ENCODE measurements at places on chromosomes 5 and 9.
A peak's percentile ranks its signal among the peaks of the same experiment; 100 is the strongest.

- DNase-seq, result no peak
Measured at GRCh38 chr5:132437604-132438266, 52.8 kb downstream of the IRF1 start.

DNA sequence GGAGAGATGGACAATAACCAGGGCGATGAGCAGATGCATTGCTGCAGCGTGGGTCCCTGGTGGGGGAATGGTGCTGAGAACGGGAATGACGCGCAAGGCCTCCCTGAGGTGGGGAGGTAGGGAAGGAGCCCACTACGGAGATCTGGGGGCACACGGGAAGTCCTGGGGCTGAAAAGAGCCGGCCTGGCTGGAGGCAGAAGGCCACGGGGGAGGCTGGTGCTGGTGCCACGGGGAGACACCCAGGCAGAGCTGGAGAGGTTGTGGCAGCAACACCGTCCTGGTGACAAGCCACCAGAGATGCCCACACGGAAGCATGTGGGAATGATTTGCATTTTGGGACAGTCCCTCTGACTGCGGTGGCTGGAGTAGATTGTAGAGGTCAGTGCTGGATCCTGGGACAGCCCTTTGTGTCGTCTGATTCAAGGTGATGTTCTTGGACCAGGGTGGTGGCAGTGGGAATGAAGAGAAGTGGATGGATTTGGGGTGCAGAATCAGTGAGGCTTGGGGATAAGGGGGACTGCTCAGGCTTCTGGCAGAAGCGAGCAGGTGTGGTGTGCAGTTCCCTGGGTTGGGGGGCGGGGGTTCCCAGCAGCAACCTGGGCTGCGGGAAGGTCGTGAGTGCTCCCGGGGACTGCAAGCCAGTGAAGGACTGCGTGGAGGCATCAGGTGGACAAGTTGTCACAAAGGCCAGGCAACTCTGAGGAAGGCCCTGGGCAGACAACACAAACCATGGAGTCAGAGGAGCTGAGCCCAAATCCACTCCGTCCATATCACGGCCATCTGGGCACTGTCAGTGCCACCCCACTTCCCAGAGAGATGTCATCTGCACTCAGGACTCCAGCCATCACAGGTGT, 25.2 kb upstream of the CNOT6 start:
- DNase-seq, result no peak

DNA sequence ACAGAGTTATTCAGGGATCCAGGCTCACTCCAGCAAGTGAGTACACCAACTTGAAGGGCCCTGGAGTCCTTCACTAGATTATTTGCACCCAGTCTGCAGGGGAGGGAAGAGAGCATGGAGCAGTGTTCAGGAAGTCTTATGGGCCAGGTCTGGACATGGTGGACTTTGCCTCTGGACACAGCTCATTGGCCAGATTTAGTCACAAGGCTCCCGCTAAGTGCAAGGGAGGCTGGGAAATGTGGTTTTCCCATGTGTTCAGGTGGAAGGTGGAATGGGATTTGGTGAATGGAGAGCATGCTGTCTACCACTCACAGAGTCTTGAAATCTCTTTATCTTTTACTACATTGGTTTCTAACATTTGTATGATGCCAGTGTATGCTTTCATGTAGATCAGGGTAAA, 200.5 kb downstream of the GNA14 start:
- no peak for DNase-seq

DNA sequence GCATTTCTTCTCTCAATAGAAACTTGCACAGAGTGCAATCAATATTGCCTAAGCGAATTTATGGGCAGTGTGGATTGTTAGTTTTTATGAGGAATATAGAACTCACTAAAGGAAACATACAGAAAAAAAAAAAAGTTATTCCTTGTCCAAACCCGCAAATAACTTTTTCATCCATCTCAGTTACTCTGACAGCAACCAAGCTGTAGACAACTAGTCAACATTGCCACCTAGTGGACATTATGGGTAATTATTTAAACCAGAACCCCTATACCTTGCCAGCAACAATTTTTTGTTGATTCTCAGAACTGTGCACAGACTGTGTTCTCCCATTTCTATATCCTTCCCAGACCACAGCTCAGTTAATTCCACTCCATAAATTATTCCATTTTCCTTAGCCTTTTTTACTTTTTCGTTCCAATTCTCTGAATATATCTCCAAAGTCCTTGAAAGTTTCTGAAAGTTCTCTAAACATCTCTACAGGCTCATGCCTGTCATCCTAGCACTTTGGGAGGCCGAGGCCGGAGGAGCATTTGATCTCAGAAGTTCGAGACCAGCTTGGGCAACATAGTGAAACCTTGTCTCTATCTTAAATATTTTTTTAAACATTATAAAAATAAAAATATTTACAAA, 2.6 kb upstream of the AFAP1L1 start:
- no peak for DNase-seq

GRCh38 chr9:84000186-84000585, 19.6 kb downstream of the RMI1 start:
- no peak for DNase-seq

- DNase-seq, result no peak
Measured at GRCh38 chr5:93120051-93120450, 461.0 kb downstream of the NR2F1-AS1 start.

GRCh38 chr9:16720386-16720785, 150.1 kb downstream of the BNC2 start:
- no peak for DNase-seq

- no peak for DNase-seq
Measured at GRCh38 chr5:141783947-141784296, 94.3 kb downstream of the PCDH1 start.

- DNase-seq, result no peak
Measured at GRCh38 chr5:58738336-58738735, 155.5 kb downstream of the RAB3C start.

- no peak for DNase-seq
Measured at GRCh38 chr5:72018143-72018803, 89.0 kb upstream of the MAP1B start.

GRCh38 chr5:123125962-123126732, 37.1 kb downstream of the PRDM6 start:
- no peak for DNase-seq

GRCh38 chr5:39218482-39219402, 621 bp downstream of the FYB1 start:
- no peak for DNase-seq

- DNase-seq, result no peak
Measured at GRCh38 chr5:42898760-42899159, 87.1 kb upstream of the SELENOP start.

DNA sequence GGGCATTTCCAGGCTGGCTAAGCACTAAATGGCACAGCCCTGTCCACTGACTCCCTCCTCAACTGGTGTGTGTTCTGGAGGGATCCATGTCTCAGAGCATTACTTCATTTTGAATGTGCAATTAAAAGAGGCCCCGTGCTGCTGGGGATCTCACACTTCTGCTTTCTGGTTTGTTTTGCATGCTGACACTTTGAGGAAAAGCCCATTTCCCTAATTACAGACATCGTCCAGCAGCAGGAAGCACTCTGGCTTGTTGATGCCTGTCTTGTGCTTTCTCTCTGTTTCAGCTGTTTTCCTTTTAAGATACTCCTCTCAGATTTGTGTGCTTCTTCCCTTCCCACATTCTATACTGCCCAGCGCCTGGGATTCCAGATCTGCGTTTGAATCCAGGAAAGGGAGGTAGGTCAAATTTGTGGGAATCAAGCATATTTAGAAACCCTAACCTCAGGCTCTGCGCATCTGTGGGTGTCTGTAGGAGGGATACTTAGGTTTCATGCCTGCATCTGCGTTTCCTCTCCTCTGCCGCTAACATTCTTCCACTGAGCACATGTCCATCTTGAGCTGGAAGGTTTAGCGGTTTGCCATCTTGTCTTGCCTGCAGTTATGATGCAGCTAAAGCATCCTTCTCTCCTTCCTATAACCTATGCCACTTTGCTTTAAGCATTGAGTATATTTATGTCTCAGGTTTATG, 25.7 kb downstream of the SYK start:
- no peak for DNase-seq

DNA sequence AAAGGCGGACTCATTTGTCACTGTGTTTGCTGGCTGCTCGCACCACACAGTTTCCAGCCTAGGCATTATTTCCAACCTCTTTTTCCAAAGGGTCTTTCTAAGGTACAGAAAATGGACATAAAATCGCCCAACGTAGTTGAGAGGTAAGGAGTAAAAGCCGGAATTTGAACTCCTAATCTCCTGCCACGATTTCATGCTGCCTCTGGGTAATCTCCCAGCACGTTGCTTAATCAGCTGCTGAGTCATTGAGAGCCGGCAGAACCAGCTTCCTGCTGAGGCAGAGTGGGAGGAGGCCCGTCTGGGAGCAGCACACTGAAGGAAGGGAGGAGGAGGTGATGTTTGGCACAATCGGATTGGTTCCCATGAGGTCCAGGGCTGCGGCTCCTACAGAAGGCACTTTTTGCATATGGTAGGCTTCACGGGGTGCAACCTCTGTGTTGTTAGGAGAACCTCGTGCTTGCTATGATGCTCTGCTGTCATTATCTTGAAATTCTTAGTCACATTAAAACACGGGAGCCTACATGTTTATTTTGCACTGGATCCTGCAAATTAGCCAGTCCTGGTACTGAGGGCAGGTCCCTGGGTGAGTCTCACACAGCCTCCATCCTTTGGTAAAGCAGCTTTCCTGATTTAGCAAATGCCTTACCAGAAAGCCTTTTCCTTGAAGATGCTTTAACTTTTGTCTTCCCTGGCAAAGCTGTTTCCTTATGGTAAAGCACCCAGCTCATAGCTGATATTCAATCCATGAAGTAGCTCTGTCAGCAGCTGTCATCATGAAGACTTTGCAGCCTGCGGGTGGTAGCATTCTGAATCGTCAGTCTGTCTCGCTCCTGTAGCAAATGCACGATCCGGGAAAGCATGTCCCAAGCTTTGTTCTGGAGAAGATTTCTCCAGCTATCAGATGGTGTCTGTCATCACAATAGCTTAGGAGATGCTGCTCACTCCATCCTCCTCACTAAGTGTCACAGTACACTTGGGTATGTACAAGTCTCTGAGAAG, 191.6 kb upstream of the MSX2 start:
- DNase-seq, result no peak

GRCh38 chr5:138467711-138468132, 2.4 kb downstream of the EGR1 start:
- peak; percentile 45 for DNase-seq

GRCh38 chr9:127612939-127613582, 984 bp downstream of the STXBP1 start:
- DNase-seq, result peak; percentile 60

GRCh38 chr9:79224672-79225433, 346.9 kb upstream of the TLE4 start:
- no peak for DNase-seq

DNA sequence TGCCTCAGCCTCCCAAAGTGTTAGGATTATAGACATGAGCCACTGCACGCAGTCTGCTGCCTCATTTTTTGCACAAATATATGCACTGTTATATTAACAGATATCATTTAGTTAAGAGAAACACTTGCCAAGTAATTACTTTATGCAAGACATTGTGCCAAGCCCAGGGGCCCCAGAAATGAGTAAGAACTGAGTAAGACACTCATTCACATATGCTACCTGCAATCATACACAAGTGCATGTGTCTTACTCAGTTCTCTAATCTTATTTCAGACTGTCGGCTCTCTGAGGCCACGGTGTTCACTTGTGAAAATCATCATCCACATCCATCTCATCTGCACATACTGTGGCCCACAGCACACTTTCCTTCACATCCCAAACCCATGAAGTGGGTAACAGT, 16.0 kb downstream of the TRAF1 start:
- no peak for DNase-seq

DNA sequence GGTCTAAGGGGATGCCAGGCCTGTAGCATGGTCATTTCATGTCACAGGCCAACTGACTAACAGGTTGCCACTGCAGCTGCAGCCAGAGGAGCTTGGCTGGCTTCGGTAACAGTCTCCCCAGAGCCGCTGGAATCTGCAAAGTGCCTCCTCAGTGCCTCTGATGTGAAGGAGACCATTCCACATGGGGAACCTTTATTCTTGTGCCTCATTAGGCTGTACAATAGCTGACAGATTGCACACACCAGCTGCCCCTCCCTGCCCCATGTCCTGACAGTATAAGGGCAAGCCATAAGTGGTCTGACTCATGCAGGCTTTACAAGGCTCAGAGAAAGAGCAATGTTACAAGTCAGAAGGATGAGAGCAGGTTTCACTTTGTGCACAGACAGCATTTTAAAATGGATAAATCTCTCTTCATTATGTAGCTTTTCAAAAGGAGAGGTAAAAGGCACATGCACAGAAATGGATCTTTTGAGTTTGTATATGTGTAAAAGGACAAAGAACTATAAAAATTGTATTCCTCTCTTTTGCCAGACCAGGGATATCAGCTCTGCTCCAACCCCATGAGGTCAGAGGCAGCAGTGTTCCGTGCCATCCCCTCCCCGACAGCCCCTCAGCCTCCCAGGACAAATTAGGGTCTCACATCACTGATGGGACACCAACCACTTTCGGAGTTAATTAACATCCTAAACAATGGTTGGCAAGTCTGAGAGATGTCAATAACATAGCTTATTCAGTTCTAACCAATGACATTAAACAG, 467.8 kb downstream of the TMEM232 start:
- peak; percentile 12 for DNase-seq

DNA sequence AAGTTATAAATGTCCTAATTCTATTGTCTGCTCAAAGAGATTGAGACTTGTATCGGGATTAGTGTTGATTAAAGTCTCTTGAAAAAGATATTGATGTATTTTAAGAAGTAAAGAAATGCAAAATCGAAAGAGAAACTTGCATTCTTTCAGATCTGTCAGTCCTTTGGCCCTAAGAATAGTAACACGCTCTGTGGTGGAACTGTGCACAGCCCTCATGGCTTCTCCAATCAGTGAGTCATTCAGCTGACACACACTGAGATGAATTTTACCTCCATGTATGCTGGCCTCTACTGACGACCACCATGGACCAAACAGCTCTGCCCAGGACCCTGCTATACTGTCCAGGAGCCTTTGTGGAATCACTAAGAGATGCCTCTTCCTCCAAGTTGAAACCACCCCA, 232.4 kb downstream of the ESM1 start:
- no peak for DNase-seq

GRCh38 chr5:1536871-1537602, 13.3 kb upstream of the LPCAT1 start:
- no peak for DNase-seq

DNA sequence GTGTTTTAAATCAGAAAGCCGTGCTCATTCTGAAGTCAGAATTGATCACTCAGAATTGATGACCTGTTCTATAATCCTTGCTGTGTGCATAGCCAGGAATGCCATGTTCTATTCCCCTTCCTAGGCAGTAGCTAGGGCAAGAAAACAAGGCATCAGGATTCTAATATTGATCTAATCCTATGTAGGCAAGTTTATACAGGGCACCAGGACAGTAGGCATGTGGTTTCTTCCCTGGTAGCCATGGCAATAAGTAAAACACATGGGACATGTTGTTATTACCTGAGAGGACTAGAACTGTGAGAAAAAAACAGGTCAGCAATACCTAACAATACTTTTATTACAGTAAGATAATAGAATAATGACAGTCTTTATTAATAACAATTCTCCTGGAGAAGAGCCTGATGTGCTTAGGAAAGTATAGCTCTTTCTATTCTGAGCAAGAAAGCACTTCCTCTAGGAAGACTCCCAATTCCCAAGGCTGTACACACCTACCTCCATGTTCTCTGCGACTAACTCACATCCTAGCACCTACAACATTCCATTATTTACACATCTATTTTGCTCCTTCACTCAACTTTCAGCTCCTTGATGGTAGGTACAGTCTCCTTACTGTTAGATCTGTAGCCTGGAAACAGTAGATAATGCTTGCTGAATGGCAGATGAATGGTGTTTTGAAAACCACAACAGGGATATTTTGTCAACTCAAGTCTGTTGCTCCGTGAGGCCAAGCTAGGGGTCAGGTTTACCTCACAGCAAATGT, 70.8 kb downstream of the STX17 start:
- no peak for DNase-seq
